Body of pancreas (tissue), 4 donors: ENCODE measurements at places on chromosomes 12 and 14. TPM values are rescaled to one million over a fixed set of nuclear protein-coding genes. Genes with fewer than 3 reads are reported as not detected.

The MAP1LC3B2 gene
- total RNA-seq: not detected

The LGR5 gene
- 0.52 TPM for total RNA-seq

The ST8SIA1 gene
- total RNA-seq: under 0.01 TPM

The ASCL1 gene
- total RNA-seq: not detected

The MYF5 gene
- not detected for total RNA-seq

The LRRIQ1 gene
- 3.6 TPM for total RNA-seq

The MDM1 gene
- 10.9 TPM for total RNA-seq

The FOXG1 gene
- not detected for total RNA-seq

The ACOT6 gene
- total RNA-seq: not detected

The CIROP gene
- not detected for total RNA-seq

The SLC7A8 gene
- total RNA-seq: 18.2 TPM

The GLS2 gene
- total RNA-seq: 44.4 TPM

The TAS2R19 gene
- 4.2 TPM for total RNA-seq

The TESPA1 gene
- total RNA-seq: not detected

The TNFAIP2 gene
- 75.5 TPM for total RNA-seq

The SPRYD3 gene
- total RNA-seq: 35.3 TPM

The FAM186B gene
- total RNA-seq: not detected

The SERPINA10 gene
- 3.0 TPM for total RNA-seq

The PROX2 gene
- total RNA-seq: 0.52 TPM

The TRIM9 gene
- total RNA-seq: 9.2 TPM

The PTCSC3 gene
- not detected for total RNA-seq

The RAB2B gene
- total RNA-seq: 13.5 TPM

The GPR84 gene
- total RNA-seq: not detected

The C1R gene
- 113 TPM for total RNA-seq

The SMIM41 gene
- 0.26 TPM for total RNA-seq

The TAS2R9 gene
- not detected for total RNA-seq

The CCND2 gene
- total RNA-seq: 32.2 TPM

The CIDEB gene
- 34.0 TPM for total RNA-seq
